Amniotic epithelial cell (primary cell): ENCODE measurements at places on chromosomes 4 and X.

- no peak for DNase-seq
These were observed 315.7 kb downstream of the FBXW7 start for GRCh38 chr4:152220201-152220666.

DNA sequence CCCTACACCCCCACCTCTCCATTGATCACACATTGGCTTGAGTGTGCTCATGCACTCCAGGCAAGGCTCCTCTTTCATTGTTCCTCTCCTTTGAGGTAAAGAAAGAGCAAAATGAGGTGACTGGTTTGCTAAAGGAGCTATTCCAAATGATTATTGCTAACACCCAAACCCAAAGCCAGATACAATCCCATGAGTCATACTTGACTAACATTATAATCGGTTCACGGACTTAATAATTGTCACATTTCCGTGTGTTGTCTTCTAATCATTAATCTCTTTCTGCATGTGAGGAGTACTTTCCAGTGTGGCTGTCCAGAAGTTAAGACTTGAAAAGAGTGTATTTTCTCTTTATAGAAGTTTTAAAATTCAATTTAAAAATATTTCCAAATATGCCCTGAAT, 174.3 kb upstream of the SFRP2 start:
- no peak for DNase-seq

GRCh38 chrX:117959045-117959444, 157.6 kb downstream of the KLHL13 start:
- no peak for DNase-seq

GRCh38 chrX:71292669-71293365, 8.7 kb upstream of the ITGB1BP2 start:
- peak; percentile 16 for DNase-seq

DNA sequence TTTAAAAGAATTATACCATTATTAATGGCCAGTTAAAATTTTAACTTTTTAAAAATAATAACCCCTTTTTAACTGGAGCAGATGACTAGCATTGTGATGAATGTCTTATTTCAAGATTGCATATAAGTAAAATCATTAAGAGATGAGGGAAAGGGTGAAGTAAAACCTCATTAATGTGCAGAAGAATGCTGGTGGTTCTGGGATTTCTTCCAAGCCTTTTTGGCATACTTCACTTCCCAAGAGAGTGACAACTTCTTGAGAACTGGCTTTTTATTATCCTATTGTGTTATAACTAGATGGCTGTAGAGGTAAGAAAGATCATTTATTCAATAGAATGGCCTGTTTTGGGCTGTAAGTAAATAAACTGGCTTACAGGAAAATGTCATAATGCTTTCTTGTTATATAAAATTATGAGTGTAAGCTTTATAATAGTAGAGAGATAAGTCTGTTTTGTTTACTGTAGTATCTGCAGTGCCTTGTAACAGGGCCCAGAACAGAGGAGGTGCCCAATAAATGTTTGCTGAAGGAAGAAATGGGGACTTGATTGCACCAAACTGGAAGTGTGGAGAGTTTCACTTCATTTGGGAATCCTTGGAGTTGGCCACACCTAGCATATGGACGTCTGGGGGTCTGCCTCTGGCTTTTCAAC, 242.9 kb upstream of the PITX2 start:
- peak; percentile 91 for DNase-seq
